H1 (cell line): ENCODE measurements at places on chromosomes 16 and 17. TPM values are rescaled to one million over a fixed set of nuclear protein-coding genes. Genes with fewer than 3 reads are reported as not detected.

TP53TG3 gene
- total RNA-seq: not detected in 2 replicates

CCL17 gene
- total RNA-seq: not detected in 2 replicates

DNA sequence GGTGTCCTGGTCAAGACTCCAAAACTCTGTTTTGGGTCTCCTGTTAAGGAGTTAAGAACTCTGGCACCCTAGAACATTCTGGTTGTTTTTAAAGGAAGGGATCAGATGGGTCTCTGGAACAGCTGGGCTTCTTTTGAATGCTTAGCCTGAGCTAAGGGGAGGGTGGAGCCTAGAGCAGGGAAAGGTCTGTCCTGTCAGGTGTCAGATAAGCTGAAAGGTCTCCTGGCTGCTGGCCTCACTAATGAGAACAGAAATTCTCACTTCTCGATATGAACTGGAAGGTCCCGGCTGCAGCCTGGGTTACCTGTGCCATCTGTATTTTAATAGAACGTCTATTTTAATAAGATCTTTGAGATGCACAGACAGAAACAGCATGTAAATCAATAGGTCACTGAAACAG, 69.0 kb downstream of the RAP1GAP2 start:
- H3K27me3 ChIP-seq: no peaks in the 10 kb centered on the region
- H3K4me1 ChIP-seq: peaks cover 15% of the 10 kb centered on the region
- no peak overlapping the region for H3K27ac ChIP-seq
- H3K4me3 ChIP-seq: no peak overlapping the region
- no peak for DNase-seq
- no peaks in the 10 kb centered on the region for H3K36me3 ChIP-seq

GRCh38 chr17:49218941-49219913, 8.7 kb downstream of the ABI3 start:
- no peaks in the 10 kb centered on the region for H3K36me3 ChIP-seq
- no peaks in the 10 kb centered on the region for H3K4me1 ChIP-seq
- peak; percentile 68 for DNase-seq
- H3K4me3 ChIP-seq: no peak overlapping the region
- H3K27me3 ChIP-seq: peaks cover 24% of the 10 kb centered on the region

DNA sequence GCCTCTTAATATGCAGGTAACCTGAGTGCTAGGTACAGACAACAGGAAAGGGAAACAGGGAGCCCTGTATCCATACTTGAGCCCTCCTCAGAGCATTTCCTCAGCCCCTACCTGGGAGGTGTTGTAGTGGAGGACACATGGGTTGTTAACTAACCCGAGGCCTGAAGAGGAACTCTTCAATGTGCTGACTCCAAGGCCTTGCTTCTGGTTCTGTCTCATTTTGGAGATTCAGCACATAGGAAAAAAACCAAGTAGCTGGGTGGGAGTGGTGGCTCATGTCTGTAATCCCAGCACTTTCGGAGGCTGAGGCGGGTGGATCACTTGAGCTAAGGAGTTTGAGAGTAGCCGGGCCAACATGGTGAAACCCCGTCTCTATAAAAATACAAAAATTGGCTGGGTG, 24.8 kb downstream of the SNX11 start:
- no peak overlapping the region for H3K4me3 ChIP-seq
- no peaks in the 10 kb centered on the region for H3K36me3 ChIP-seq
- H3K27ac ChIP-seq: no peak overlapping the region
- DNase-seq: no peak
- no peaks in the 10 kb centered on the region for H3K27me3 ChIP-seq

GPR139 gene
- total RNA-seq: 0.73 and 0.84 TPM in 2 replicates

GRCh38 chr17:52696362-52696761, 537.8 kb upstream of the CA10 start:
- H3K4me3 ChIP-seq: no peak overlapping the region
- no peak overlapping the region for H3K27ac ChIP-seq
- no peaks in the 10 kb centered on the region for H3K36me3 ChIP-seq
- no peak for DNase-seq
- H3K4me1 ChIP-seq: no peaks in the 10 kb centered on the region

GRCh38 chr16:66678337-66678736, 18.2 kb downstream of the CMTM4 start:
- H3K27ac ChIP-seq: no peak overlapping the region
- no peak overlapping the region for H3K4me3 ChIP-seq

CEMP1 gene
- not detected in 2 replicates for total RNA-seq

DNA sequence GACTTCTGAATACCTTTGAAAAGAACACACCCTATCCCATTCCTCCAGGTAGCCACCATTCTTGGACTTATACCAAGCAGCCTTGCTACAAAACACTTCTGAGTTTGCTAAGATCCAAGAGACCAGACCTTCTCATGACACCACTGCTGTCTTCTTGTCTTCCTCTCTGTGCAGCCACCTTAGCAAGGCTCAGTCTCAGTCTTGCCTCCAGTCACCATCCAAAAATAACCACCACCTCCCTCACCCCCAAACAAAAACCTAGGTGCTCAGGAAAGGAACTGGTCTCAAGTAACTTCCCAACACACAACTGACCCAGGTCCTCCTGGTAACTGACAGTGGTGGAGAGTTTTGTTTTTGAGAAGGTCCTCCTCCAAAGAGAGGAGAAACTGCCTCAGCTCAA, 90.9 kb upstream of the CORO6 start:
- no peak overlapping the region for H3K4me3 ChIP-seq
- H3K4me1 ChIP-seq: peaks cover 15% of the 10 kb centered on the region
- no peak for DNase-seq

GPR142 gene
- not detected in 2 replicates for total RNA-seq

- peaks cover 57% of the 10 kb centered on the region for H3K36me3 ChIP-seq
- H3K4me1 ChIP-seq: no peaks in the 10 kb centered on the region
- H3K27ac ChIP-seq: no peak overlapping the region
- DNase-seq: no peak
- H3K4me3 ChIP-seq: no peak overlapping the region
Measured at GRCh38 chr16:85667841-85668413, 20.8 kb downstream of the GINS2 start.

- DNase-seq: no peak
- no peaks in the 10 kb centered on the region for H3K27me3 ChIP-seq
- H3K4me1 ChIP-seq: no peaks in the 10 kb centered on the region
- H3K4me3 ChIP-seq: no peak overlapping the region
- H3K36me3 ChIP-seq: no peaks in the 10 kb centered on the region
Measured at GRCh38 chr17:20059728-20060188, 50.6 kb downstream of the SPECC1 start.

DNA sequence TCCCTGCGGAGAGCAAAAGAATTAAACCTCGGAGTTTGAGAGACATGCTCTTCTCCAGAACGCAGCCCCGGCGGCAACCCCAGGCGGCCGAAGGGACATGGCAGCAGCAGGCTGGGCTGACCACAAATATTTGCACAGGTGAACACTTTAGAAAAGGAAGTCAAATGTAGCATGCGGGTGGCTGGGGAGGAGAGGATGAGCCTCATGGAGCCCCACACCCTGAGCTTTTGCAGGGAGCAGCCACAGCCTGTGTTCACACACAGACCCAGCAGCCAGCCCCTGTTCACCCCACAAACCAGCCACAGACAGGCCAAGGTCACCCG, 17.8 kb downstream of the HS3ST6 start:
- H3K4me1 ChIP-seq: no peaks in the 10 kb centered on the region
- H3K36me3 ChIP-seq: no peaks in the 10 kb centered on the region
- H3K4me3 ChIP-seq: no peak overlapping the region
- H3K27me3 ChIP-seq: no peaks in the 10 kb centered on the region; the same call in 1 of the 2 replicates
